ENCODE measurements at places on chromosomes 12 and 14. TPM values are rescaled to one million over a fixed set of nuclear protein-coding genes. Genes with fewer than 3 reads are reported as not detected.

DNA sequence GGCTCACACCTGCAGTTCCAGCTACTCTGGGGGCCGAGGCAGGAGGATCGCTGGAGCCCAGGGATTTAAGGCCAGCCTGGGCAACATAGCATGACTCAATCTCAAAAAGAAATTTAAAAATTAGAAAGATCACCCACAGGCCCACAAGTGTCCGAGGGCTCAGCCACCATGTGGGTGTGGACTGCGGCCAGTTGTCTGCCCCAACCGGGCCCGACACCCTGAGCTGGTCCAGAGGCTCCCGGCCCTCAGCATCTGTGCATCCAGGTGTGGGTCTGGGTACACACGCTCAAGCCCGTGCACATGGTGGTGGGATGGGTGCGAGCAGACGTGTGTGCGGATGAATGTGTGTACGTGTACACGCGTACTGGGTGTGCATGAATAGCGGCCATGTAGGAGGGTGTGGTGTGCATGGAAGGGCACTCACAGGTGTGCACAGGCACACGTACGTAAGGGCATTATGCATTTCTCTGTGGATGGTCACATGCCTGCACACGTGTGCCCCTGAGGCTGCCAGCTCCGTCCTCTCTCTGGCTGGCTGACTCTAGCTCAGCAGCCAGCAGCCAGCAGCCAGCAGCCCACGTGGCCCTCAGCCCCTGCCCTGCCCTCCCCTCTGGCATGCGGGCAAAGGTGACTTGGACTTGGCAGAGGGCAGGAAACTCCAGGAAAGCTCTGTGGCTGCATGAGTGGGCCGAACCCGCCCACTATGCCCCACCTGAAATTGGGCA is 23.3 kb upstream of the NUDT14 start:
- DNase-seq = no peak

- no peak for DNase-seq
Observed at GRCh38 chr14:98101323-98101722, 1170.7 kb downstream of the BCL11B start.

GRCh38 chr12:44504799-44505198 is 371.3 kb downstream of the NELL2 start:
- no peak for DNase-seq

Gene GALNT9
- not detected for total RNA-seq

- DNase-seq = no peak
Observed at GRCh38 chr12:33575346-33575745, 135.7 kb upstream of the SYT10 start.

Gene NAB2
- 59.4 TPM for total RNA-seq

Gene TAS2R42
- not detected for total RNA-seq

DNA sequence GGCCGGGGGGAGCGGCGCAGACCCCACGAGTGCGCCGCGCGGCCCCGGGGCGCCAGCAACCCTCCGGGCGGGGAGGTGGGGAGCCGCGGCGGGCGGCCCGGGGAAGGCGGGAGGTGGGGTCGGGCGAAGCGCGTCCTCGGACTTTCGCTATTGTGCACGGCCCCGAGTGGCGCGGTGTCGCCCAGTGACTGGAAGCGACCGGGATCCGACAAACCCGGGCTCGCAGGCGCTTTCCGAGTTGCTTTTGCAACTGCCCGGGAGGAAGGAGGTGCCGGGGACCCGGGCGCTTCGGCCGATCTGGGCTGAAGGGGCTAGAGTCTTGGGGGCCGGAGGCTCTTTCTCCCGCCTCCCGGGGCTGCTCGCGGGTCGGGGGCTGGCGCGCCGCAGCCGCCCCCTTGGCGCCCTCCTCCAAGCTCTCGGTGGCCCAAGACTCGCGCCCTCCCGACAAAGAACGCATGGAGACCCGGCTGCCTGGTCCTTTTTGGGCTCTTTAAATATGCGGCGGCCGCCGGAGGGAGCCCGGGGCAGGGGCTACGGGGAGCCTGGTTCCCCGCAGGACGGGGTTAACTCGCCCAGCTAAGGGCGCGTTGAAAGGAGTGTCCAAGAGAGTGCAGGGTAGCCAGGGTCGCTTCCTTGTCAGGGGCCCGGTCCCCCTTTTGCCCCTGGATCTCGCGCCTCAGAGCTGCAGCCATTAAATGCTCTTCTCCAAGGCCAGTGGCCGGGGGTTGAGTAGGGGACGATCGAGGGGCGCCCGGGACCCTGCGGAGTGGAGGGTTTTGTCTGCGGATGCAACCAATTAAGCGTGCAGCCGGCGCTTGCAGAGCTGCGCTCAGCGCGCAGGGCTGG is 1.4 kb downstream of the HMGA2 start:
- no peak for DNase-seq

DNA sequence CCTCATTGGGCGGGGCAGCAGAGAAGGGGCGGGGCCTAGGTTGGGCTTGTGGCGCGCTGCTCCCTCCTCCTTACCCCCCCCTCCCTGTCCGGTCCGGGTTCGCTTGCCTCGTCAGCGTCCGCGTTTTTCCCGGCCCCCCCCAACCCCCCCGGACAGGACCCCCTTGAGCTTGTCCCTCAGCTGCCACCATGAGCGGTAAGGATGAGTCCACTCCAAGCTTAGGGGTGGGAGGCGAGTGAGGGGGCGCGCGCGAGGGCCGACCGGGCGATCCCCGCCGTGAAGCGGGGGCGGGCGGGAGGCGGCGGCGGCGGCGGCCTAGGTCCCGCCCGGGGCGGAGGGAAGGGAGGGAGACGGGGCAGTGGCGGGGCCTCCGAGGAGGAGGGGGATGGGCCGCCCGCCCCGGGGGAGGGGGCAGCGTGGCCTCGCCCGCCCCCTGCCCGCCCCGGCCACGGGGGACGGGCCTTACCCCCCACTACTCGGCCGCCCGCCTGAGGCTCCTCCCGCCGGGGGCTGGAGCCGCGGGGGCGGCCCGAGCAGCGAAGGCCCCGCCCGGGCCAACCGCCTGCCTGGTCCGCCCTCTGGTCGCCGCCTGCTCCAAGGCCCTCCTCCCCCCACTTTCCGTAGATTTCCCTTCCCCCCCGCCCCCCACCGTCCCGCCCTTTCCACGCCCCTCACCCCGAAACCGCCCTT is at the start of gene SP1:
SP1 (plus strand) TSS at position 73 of the 690 bp plus-strand sequence; CDS start at position 189, 116 bp downstream.
- DNase-seq = peak; percentile 89

Measured in lower leg skin (tissue), 4 donors.